Naive thymus-derived CD8-positive, alpha-beta T cell (primary cell): ENCODE measurements at places on chromosomes 7 and 10.
A peak's percentile ranks its signal among the peaks of the same experiment; 100 is the strongest.

- peak; percentile 24 for DNase-seq
Measured at GRCh38 chr10:30456266-30456665, 22.3 kb downstream of the MAP3K8 start.

- DNase-seq, result no peak
Measured at GRCh38 chr10:89032141-89032891, 41.7 kb downstream of the FAS start.

GRCh38 chr10:34061841-34062240, 727.4 kb upstream of the NRP1 start:
- DNase-seq, result no peak

- DNase-seq, result no peak
Measured at GRCh38 chr7:106623853-106624252, 37.1 kb downstream of the CCDC71L start.

DNA sequence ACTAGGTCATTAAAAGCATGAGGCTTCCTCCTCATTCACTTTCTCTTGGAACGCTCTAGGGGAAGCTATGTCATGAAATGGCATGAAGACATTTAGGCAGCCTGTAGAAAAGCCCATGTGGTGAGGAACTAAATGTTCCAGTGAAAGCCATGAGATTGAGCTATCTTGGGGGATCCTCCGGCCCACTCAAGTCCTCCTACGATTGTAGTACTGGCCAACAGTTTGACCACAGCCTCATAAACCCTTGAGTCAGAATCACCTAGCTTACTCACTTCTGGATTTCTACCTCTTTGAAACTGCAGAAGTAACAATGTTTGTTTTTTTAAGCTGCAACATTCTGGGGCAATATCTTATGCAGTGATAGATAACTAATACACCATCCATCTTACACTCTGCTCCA, 605.1 kb downstream of the SORCS1 start:
- no peak for DNase-seq

GRCh38 chr7:140769852-140770251, 73.3 kb downstream of the NDUFB2 start:
- DNase-seq, result no peak

DNA sequence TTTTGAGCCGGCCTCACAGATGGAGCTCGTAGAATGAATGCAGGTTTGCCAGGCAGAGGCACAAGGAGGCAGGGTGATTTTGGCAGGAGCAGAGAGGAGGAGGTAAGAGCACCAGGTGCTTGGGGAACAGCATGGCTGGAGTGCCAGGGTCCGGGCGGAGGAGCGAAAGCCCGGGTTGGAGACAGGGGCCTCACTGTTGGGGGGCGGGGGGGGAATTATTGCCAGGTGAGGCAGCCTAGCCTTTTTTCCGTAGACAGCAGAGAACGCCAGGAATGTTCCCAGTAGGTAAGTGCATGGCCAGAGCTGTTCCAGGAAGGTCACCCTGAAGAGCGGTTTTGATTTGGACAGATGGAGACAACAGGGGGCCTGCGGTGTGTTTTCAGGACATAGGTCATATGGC, 9.5 kb downstream of the SRRM3 start:
- DNase-seq, result no peak

DNA sequence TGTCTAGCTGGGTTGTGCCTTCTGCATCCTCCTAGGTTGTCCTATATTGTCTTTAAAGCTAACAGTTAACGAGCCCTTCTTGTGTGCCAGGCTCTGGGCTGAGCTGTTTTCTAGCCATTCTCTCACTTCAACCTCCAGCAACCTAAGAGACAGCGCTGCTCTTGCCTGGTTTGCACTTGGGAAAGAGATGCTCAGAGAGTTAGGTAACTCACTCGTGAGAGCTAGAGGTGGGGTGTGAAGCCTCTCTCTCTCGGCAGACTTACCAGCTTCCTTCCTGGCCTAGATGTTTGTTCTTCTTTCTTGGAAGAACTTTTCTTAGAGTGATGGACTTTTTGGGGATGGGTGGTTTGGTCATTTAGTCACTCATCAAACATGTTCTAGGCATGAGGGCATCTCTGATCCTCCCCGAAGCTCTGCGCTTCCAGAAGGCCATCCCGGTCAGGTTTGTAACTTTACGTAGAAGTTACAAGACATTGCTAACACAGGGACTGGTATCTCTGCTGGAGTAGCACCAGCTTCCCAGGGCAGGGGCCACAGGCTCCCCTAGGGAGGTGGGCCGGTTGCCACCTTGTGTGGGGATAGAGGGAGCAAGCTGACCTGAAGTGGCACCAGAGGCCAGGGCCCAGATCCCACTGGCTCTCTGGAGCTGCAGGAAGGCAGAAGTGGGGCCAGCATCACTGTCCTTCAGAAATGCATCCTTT, 14.3 kb downstream of the TSPAN15 start:
- no peak for DNase-seq

DNA sequence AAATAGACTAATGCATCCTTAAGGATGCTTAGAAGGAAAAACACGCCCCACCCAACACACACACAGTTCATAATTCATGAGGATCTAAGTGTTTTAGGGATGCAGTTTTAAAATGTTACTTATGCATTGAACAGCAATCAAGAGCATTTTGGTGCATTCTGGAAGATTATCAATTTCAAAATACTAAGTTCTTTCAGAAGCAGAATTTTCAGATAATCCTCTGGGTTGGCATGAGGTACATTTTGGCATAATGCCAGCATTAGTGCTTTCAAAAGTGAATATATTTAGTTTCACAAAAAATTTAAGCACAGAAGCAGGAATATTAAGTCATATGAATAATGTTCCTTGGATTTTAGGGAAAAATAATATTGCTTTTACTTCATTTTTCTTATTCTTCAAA, 937.1 kb downstream of the REEP3 start:
- no peak for DNase-seq

DNA sequence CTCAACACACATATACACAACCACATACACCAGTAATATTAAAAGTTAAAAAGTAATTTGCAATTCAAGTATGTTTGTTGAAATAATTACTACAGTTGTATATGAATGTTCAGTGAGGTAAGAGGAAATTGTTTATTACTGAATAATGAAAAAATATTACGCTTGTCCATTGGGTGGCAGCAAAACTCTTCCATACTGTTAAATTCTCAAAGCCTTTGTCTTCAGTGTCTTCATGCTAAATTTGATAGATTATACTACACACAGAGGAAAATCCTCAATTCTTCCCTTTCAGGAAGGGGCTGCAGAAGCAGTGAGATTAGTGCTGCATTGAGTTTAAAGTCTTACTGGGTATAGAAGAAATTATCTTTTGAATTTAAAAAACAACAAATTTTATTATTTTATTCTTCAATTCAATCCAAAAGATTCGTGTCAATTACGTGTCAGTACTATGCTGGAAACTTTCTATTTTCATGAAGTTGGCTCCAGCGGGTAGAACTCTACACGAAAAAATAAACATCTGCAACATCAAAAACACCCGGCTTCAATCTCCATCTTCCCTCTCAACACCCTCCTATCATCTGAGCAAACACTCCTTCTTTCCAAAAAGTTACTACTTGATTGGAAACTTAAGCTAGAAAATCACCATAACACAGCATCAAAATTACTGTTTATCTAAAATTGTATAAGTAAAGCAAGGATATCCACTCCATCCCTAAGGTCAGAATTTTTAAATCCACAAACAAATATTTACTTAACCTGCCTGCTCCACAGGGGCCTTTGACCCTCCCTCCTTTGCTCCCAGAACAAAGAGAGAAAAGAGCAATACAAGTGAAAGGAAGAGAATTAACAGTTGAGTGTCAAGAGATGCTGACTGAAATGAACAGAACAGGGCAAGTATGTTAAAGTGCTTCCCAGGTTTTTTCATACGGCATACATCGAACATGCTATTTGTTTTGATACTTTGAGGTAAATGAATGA, 37.0 kb upstream of the TES start:
- DNase-seq, result no peak

- DNase-seq, result no peak
Measured at GRCh38 chr7:88111140-88111743, 108.6 kb downstream of the SRI start.

- DNase-seq, result no peak
Measured at GRCh38 chr10:105189463-105189800, 548.3 kb downstream of the SORCS3 start.

- no peak for DNase-seq
Measured at GRCh38 chr7:36735172-36735571, 10.9 kb upstream of the AOAH start.

DNA sequence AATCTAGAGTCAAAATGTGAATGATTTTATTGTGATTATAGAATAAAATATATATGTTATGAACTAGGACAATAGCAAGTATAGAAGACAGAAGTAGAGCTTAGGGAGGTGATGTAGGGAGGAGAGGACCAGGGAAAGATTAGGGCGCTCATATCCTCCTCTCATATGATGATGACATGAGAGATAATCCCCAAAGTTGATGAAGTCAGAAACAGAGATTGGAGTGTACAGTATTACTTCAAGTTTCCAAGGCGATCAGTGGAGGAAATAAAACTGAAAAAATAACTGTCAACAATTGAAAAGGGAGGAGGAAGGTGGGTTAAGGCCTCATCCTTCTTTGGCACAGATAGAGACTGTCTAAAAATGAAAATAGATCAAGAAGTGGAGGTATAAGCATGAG, 14.9 kb downstream of the MACROH2A2 start:
- DNase-seq, result no peak

DNA sequence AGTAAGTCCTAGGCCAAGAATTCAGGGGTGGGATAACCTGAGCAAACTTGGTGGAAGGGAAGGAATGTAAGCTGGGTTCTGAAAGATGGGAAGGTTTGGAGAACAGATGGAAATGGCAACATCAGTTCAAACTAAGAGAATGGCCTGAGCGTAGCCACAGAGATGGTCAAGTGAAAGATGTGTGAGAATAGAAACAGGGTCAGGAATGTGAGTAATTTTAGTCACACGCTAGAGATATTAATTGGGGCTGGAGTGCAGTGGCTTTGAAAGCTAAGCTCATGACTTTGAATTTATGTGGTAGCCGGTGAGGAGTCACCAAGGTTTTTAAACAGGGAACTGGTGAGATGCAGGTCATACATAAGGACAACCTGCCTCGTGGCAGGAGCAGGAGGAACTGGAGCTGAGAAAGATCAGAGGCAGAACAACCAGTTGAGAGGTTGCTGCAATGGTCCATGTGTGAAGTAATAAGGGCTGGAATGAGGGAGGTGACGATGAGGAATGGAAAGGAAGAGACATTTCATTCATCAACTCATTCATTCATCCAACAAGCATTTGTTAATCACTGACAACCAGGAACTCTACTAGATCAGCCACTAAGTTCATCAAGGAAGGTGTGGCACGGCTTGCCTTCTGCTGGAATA, 12.9 kb upstream of the SORBS1 start:
- no peak for DNase-seq

DNA sequence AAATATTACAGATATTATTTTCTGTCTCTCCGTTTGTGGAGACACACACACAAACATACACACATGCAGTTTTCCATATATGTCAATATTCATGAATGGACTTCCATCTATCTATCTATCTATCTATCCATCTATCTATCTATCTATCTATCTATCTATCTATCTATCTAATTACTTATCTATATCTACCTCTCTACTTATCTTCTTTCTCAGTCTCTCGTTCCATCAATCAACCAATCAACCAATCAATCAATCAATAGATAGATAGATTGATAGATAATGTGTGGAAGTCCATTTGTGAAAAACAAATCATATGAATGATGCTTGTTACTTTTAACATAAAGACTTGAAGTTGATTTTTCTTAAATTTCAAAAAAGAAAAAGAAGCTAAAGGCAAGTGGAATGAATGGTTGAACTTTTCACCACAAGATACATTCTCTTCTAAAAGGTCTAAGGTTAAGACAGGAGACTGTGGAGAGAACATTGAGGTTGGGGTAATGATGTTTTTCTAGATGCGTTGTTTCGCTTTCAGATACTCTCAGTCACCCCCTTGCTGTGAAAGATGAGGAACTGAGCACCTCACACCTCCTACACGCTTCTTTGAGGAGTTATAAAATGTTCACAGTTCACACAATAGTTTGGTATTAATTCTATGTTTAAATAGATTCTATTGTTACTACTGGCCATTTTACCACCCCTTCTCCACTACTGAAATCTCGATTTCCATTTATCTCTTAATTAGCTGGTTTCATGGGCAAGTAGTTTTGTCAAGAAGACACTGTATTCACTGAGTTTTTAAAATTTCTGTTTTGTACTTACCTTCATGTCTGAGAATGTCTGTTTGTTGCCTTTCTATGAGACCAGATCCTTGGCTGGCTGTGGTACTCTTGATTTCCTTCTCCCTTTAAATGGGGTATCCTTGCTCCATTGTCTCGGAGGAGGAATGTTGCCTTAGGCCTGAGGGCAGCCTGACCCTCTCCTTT, 114.1 kb downstream of the EMX2 start:
- DNase-seq, result no peak

- DNase-seq, result no peak
Measured at GRCh38 chr10:130393342-130393741, 257.2 kb downstream of the GLRX3 start.

DNA sequence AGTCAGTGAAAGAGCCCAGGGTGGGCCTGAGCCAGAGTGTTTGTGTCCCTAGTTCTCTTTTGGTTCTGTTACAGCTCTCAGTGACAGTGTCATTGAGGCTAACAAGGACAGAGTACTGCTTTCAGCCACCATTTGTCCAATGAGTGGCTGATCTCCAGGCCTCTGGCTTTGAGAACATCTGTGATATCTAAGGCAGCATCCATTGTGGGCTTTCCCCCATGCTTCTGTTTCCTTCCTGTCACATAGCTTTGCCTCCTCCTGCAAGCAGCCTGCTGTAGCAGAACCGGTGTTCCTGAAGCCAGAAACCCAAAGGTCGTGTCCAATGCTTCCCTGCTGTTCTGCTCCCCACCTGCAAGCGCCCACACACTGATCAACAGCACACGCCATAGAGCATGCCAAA, 68.4 kb downstream of the IKZF1 start:
- no peak for DNase-seq

GRCh38 chr10:92593619-92594588, 974 bp downstream of the KIF11 start:
- DNase-seq, result no peak

DNA sequence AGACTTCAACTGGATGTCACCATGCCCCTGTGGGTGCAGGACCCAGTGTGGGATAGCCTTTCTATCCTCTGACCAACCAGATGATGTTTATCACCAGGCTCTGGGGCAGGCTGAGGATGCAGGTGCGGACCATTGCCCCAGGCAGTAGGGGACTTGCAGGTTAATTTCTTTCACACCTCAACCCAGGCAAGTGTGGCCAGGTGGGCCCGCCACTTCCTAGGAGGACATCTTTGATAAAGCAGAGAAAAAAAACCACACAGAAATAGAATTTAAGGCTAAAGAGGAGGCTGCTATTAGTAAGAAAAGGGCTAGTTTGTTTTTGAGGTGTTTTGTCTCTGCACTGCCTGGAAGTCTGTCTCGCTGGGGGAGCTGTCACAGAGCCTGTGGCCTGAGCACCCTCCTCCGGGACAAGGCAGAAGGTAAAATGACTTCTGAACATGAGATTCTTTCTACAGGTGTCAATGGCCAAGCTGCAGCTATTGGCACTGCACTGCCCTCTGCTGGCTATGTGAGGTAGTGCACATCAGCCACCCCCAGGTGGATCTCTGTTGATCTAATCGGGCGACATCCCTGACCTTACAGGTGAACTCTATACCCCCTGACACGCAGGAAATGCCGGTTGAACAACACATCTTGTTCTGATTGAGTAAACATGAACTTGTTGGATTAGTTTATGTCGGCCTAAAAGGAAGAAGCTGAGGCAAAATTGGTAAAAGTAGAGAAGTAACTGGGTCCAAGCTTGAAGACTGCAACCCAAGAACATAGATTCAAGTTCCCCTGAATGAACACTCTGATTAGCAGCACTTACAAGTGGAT, 21.0 kb downstream of the UPP1 start:
- DNase-seq, result peak; percentile 91
